ENCODE measurements at places on chromosomes 12 and 14. TPM values are rescaled to one million over a fixed set of nuclear protein-coding genes. Genes with fewer than 3 reads are reported as not detected.
A peak's percentile ranks its signal among the peaks of the same experiment; 100 is the strongest.

DNA sequence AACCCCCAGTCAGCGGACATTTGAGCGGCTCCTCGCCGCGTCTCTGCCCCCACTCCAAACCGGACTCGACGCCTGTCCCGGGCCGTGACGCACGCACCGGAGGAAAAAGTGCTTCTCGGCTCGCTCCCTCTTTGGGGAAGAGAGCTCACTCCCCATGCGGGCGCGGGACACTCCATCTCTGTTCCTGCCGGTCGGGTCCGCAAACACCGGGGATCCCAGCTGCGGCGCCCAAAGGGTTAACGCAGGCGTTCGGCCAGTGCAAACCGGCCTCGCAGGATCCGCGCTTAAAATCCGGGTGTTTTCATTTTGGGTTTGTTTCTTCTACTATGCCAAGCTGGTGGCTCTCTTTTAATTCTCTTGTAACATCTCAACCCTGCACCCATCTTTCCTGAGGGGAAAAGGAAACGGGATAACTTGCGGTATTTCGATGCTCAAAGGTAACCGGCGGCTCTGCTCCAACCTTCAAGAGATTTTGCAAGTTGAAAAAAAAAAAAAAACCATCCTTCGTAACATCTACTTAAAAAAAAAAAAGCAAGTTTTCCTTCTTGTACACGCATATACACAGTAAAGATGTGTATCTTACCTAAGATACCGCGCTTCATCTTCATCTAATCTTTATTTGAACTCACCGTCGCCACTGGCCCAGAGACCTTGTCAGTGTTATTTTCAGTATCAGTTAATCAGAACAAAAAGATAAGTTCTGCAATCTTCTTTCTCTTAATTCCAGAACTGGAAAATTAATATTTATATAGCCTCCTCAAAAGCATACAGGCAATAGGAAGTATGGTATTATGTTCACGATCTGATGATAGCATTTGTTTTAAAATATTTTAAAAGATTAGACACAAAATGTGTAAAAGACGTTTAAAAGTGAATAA, 1.6 kb upstream of the ATP2B1 start:
- no peak for DNase-seq

DNA sequence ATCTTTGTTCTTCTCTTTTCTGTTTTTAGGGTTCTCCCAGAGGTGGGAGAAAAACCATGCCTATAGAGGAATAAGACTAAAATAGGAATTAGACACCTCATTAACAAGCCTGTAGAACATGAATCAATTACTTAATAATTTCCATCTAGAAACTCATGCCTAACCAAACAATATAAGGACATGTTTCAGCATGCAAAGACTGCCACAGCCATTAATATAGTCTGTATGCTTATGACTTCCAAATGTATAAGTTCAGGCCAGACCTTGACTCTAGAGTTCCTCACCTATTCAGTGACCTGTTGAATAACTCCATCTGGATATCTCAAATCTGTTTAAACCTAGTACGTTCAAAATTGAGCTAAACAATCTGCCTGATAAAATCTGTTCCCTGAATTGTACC, 304.6 kb downstream of the BMP4 start:
- no peak for DNase-seq

Gene ANKS1B
- 5.2 TPM for polyA plus RNA-seq

DNA sequence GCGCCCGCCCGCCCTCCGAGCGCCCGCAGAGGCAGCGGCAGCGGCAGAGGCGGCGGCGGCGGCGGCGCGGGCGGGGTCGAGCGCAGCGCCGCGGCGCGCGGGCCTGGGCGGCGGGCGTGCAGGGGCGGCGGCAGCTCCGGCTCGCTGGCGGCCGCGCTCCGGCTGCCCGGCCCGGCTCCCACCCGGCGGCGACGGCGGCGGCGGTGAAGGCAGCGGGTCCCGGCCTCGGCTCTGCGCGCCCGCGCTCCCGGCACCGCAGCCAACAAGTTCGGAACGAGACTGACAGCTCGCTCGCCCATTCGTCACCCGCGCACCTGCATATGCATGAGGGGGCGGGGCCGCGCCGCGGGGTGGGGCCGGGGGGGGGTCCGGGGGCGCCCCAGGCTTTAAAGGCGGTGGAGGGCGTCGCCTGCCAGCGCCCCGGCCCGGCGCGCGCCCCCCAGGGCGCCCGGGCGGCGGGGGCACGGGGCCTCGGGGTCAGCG, at the start of gene JAG2:
Gene JAG2, minus strand, starts transcription at position 281 of the 483 bp plus-strand sequence. CDS start 356 bp downstream, outside the sequence.
- DNase-seq: no peak

- DNase-seq: no peak
Measured at GRCh38 chr14:88733121-88733520, 59.6 kb downstream of the EML5 start.

Gene VCPKMT
- polyA plus RNA-seq: 17.7 TPM

DNA sequence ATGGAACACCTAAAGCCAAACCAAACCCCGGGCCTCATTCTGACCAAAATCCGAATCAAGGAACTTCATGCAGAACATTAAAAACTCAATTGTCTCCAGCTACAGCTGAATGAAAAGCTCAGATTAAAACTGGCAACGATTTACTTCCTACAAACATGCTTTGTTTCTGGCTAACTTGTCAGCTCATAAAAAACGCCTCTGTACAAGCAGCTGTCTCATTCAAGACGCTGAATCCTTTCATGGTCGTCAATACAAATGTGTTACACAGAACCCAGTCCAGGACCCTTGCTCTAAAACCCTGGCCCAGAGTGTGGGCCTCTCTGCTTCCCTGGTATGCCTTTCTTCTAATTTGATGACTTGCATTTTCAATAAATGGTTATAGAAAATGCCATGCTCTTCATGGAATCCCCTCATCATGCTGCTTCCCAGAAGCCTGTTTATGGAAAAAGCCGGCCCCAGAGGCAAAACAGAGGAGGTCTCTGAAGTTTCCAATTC, 183.1 kb downstream of the PHLDA1 start:
- no peak for DNase-seq

Gene AICDA
- 0.36 TPM for polyA plus RNA-seq

DNA sequence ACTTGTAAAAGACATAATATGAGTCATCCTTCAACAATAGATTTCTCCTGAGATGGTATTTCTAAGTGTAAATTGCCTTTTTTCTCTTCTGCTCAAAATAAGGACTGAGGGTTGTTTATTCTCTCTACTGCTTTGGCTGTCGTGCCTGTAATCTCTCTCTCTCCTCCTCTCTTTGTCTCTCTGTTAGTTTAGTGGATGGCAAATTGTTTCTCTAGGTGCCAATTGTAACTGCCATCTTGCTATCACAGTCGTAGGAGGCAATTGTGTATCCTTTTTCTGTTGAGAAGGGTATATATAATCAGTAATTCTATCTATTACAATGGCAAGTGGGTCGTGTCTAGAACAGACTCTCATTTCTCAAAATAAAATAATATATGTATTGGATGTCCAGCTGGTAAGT, 545.0 kb upstream of the FBXO33 start:
- no peak for DNase-seq

GRCh38 chr14:61107869-61108493, 126.9 kb downstream of the SLC38A6 start:
- no peak for DNase-seq

Gene ASB2
- polyA plus RNA-seq: 0.10 TPM

- DNase-seq: no peak
Measured at GRCh38 chr12:108641446-108642268, 8.0 kb upstream of the SELPLG start.

Gene TOGARAM1
- polyA plus RNA-seq: 28.0 TPM

DNA sequence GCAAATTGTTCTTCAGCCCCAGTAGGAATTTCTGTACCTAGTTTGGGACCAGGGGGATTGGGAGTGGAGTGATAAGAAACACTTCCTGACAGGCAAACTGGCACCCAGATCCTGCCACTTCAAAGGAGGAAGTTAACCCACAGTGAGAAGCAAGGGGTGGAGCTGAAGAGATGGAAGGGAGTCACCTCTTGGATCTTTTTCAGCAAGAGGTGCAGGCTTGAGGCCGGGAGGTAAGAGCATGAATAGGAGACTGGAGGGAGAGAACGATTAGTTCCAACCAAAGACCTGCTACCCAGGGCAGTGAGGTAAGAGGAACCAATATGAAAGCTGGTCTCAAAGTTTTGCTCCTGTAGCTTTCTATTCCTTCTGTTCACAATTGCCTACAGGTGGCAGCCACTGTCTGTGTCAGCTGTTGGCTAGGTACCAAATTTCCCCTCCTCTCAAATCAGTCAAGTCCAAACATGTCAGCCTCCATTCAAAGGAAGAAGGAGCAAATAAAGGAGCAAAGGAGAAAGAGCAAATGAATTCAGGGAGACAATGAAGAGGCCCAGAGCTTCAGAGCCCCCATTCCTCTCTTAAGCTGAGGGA, 14.9 kb upstream of the TAC3 start:
- no peak for DNase-seq

GRCh38 chr14:105689722-105690121, 163.3 kb downstream of the TMEM121 start:
- DNase-seq: no peak

DNA sequence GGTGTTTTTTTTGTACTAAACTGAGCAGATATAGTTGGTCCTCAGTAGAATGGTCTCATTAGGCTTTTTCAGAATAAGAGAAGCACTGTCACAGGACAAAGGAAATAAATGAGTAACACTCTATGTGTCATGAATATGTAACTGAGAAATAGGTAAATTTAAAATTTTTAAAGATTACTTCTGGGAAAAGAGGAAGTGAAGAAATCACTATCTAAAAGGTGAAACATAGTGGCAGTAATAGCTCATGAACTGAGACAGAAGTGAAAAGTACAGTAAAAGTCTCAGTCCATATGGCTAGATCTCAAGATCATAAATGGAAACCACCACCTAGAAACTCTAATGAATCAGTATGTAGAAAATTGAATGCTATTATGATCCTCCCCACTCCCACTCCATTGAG, 89.3 kb upstream of the TTC7B start:
- DNase-seq: no peak

Gene TSPAN9
- 90.0 TPM for polyA plus RNA-seq

DNA sequence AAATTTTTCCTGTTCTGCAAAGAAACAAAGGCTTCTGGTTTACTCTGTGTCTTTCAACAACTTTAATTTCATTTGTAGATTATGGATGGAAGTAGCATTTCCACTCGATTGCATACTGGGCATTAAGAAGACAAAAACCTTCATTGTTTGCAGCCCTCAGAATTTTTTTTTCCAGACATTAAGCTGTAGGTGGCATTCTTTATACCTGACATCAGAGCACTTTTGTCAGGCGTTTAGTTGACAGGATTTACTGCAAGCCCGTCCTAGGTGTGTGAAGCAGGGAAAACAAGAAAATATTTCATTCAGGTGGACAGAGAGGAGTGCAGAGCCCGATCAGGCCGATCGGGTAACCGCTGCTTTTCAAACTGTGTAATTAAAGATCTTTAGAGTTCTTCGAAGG, 107.5 kb downstream of the TMEM260 start:
- DNase-seq: no peak

DNA sequence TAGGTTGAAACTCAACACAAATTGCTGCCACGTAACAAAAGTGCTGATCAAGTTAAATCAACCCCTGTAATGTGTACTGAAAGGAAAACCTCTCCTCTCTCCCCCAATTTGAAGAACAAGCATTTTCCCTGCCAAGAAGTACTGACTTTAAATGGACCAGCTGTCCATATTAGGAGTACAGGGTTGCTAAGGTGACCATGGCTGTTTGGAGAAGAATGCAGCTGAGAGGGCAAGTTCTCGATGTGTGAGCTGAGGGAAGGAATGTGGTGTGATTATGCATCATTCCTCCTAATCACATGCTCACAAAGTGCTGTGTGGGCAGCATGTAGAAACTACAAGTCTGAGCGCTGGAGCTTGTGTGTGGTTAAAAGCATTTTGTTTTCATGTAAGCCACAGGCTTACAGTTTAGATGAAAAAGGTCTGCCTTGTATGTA, 50.9 kb upstream of the CCT2 start:
- peak; percentile 81 for DNase-seq

DNA sequence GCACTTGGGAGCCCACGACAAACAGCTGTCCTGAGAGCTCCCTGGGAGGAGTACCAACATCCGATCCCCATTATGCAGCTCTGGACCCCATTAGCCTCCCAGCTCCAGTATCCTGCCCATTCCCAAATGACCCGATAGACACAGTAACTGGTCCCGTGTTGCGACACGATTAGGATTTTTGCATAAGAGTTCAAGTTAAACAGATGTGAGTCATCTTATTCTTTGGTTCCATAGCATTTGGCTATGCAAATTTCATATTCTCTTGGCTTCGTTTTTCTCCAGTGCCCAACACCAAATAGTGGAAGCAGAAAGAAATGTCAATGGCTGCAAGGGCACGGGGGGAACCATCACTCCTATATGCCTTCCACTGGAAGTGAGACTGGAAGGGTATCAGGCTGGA, 43.0 kb upstream of the LRRC10 start:
- no peak for DNase-seq

Gene PRB2
- polyA plus RNA-seq: not detected

GRCh38 chr12:105204916-105205315, 31.1 kb downstream of the APPL2 start:
- no peak for DNase-seq

DNA sequence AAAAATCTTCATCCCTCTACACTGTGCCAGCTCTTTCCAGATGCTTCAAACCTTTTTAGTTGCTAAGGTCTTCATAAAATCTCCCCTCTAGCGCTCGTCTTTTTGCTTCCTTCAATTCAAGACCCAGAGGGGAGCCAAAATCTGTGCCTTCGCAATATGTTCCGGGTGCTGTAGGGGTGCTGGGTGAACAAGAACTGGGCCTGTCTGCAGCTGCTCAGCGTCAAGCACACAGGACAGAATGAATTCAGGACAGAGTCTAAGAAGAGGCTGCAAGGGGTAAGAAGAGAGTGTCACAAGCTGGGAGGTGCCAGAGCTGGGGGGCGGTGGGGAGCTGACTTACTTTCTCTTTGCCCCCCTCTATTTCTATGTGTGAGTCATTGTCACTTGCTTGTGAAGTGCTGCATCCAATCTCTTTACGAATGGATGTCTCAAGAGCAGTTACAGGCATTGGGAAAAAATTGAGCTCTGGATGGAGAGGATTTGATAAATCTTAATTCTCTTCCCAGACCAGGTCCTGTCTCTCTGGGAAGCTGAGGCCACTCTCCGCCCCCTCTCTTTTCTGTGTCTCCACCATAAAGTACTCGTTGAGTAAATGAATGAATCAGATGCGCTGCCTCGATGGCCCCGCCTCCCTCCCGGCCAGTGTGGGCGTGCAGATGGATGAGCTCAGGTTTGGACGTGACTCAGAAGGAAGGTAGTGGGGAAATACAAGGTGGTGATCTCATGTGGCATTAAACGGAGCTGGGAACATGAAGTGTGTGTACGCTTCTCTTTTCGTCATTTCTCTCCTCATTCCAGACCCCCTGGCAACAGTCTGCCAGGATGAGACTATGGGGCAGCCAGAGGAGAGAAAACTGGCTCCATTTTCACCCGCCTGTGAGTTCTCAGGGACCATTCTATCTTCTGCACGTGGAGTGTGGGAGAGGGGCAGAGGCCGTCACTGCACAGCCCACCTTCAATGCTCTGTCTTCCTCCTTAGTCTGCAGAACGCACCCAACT, 91.3 kb downstream of the TSPAN9 start:
- DNase-seq: no peak

DNA sequence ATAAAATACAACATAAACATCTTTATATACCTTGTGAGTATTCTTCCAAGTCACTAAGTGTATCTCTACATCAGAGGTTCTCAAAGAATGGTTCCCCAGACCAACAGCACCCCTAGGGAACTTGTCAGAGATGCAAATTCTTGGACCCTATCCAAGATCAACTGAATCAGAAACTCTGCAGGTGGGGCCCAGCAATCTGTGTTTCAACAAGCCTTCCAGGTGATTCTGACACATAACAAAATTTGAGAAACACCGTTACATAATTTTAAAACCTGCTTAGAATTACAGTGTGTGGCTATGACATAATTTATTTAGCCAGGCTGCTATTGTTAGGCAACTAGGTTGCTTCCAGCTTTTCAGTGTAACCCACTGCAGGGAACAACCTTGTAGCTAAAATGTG, 49.8 kb downstream of the NTN4 start:
- no peak for DNase-seq

Measured in left renal pelvis (tissue), 4 donors.